ENCODE measurements at places on chromosomes 5 and 9.

GRCh38 chr5:58411372-58411771 lies 48.5 kb downstream of the PLK2 start:
- DNase-seq, result no peak

DNA sequence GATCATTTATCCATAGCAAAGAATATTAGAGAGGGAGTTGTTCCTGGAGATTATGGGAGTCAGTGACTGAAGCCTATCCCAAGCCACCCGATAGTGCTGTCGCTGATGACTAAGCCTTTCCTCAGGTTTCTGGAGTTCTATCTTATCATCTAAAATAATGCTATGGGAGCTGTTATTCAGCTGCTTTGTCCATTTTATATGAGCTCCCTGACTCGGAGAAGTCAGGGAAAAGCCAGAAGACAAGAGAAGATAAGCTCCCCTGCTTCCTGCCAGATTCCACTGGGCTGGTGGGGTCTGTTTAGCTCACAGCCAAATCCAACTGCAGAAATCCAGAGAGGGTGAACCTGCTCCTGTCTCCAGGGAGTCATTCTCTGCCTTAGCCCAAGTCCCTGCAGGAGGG lies 148.2 kb downstream of the DROSHA start:
- DNase-seq, result no peak

DNA sequence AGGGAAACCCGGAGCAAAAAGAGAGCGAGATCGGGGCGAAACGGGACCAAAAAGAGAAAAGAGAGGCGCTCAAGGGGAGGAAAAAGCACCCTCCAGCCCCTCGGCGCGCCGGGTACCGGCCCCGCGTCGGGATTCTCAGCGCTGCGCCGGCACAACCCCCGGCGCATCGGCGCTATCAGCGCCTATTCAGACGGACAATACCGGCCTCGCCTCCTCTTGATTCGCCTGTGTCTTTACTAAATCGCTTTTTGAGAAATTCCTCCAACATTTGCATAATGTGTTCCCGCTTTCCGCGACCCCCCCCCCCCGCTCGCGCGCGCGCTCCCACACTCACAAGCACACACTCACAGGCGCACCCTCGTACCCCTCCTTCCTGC lies 578 bp downstream of the LHX6 start:
- DNase-seq, result no peak

- DNase-seq, result no peak
These were observed 21.6 kb upstream of the C5orf46 start for GRCh38 chr5:147927901-147928300.

- DNase-seq, result no peak
These were observed 72.0 kb upstream of the CKMT2 start for GRCh38 chr5:81161012-81161601.

DNA sequence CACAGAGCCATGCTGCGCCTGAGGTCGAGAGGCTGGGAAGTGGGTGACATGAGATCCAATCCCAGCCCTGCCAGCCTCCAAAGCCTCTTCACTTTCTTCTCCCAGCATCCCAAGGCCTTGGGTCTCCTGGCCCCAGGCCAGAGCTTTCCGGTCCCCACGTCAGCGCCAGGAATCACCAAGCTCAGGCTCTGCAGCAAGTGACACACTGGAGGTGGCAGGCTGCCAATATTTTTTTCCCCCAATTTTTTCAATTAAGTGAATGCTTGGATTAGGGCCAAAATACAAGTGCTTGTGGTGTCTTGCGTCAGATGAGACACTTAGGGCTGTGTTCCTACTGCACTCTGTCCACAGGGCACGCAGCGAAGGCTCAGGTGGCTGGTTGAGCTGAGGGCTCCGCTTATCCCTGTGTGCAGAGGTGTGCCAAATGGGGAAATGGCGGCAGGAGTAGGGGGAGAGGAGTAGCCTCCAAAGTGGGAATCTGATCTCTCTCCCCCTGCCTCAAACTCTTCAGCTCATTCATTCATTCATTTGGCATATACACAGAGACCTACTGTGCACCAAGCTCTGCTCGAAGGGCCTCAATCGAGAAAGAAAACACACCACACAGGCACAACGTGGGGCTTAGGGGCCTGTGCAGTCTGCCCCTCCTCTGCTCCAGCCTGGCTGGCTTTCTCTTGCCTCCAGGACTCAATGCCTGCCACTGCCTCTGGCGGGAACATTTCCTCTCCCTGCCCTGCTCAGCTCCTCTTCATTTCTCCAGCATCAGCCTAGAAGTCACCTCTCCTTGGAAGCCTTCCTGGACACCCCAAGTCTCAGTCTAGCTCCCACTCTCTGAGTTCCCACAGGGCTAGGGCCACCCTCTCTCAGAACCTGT lies 16.6 kb downstream of the SH3PXD2B start:
- no peak for DNase-seq

GRCh38 chr5:73039082-73039481 lies 81.3 kb upstream of the TMEM171 start:
- DNase-seq, result no peak

DNA sequence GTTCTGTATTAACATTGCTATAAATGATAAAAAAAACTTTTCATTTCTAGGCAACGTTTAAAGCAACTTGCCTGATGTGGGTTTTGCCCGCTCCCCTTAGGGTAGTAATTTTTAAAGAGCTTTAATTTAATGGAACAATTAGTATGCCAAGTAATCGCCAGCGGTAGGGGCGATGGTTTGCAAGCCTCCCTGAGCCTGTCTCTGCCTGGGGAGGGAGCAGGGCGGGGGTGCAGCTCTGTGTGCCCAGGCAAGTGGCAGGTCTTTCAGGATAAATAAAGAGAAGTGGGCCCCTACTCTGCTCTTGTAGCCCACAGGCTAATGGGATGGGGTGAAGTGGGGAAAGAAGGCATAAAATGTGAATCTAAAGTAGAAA lies 13.8 kb upstream of the TGFBI start:
- DNase-seq, result no peak

- DNase-seq, result no peak
These were observed 82.3 kb downstream of the DAPK1 start for GRCh38 chr9:87579781-87580541.

DNA sequence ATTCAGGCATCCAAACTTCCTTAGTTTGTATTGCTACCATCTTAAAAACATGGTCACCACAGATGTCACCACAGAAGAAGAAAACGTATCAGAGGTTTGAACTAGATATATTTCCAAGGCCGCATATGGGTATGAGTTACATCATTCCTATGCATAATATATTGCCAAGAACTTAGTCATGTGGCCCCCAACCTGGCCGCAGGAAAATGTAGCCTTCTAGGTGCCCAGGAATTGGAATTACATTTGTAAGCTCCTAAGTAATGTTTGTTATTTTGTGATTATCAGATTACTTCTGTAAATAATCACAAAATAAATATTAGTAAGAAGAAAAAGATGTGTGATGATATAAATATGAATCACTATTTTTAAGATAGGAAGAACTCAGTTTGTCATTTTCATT lies 351.4 kb downstream of the ISL1 start:
- DNase-seq, result no peak

DNA sequence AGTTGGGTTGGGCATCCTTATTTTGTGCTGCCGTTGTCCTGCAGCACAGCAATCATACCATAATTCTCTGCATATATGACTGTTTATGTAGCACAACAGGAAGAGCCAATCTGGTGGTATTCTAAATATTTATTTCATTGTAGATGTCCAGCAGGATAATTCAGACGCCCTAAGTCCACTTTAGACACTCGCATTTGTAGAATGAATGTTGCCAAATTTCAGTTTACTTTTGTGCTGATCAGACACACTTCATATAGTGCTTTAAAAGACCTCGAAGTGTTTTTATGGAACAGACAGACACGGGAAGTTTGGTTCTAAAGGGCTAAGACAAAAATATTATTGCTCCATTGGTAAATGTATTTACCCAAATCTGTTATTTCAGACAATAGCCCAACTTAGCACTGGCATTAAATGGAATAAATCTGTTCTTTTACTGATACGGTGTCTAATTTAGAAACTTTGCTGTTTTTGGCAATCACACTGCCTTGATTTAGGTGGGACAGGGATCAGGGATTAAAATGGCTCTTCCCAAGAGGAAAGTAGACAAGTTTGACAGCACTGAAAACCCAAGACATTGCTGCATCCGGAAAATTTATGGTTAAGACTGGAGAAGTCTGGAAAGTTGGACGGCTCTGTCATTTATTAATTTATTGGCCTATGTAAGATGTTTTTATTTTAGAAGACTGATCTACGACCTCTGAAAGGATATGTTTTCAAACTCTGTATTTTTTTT lies 35.3 kb downstream of the PRDM6 start:
- DNase-seq, result no peak

DNA sequence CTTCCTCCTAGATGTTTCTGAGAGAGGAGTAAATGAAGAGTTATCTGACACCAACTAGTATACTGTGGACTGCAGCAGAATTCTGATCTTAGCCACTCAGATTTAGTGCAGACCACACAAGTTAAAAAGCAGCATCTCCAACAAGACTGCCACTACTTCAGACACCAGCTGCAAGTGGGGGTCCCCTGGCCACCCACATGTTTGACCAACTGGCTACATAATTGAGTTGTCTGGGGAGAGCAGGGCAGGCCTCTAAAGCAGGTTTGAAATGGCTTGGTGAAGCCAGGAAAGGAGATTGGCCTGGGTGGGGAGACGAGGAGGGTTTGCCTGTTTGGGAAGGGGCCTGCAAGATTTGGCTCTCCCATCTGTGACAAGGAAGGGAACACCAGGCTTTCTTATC lies 40.5 kb upstream of the FAM81B start:
- DNase-seq, result no peak

DNA sequence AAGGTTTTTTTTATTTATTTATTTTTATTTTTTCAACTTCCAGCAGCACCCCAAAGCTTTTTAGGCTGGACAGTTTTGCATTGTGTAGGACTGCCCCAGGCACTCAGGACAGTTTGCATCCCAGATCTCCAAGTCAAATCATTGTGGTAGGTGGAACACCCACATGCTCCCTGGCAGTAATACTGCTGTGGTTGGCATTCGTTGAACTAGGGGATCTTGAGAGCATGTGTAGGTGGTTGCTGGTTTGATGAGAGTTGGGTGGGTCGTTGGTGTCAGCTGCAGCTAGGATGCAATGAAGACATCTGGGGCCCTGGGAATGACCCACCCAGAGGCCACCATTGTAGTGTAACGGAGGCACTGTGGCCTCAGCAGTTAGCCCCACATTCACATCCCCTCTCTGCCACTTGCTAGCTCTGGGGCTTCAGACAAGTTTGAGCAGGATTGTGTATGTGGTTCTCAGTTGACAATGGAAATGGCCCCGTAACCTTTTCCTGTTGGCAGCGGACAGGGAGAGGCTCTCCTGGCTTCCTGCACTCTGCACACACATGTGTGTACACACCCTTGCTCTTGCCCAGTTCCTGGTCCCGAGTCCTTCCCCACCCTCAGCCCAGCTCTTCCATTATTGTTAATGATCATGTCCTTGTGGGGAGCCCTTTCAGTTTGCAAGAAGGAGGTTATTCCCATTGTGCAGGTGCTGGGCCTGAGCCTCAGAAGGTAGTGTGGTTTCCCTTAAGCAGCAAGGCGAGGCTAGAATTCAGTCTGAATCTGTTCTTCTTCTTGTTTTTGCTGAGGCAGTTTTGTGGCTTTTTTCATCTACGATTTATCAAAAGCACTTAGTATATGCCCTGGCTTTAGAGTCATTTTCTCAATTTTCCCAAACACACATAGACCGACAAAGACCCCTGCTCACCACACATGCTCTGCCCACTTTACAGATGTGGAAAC lies 46.5 kb downstream of the PPARGC1B start:
- DNase-seq, result no peak

DNA sequence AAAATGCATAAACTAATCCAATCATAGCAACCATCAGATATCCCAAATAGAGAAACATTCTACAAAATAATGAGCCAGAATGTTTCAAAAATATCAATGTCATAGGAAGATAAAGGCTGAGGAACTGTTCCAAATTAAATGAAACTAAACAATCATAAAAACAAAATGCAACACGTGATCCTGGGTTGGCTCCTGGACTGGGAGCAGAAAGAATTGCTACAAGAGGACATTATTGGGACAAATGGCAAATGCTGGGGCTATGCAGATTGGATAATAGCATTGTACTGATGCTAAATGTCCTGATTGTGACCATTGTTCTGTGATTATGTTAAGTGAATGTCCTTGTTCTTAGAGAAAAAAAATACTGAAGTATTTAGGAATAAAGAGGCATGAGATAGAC lies 54.2 kb upstream of the AKNA start:
- DNase-seq, result no peak

DNA sequence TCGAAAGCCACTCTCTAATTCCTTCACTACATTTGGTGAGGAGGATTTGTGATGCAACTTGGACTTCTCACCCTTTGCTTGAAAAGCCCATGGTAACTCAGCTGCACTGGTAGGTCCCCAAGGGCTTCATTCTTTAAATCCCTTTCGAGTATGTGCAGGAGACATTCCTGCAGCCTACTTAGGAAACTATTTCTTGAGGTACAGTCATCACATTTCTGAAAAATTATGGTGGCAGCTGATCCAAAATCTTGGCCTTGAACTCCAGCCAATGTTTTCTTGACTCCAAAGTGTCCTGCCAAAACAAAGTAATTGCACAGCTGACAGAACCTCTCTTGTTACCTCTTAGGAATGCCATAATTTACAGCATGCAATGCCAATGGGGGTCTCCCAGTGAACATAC lies 99.7 kb downstream of the NPR3 start:
- DNase-seq, result no peak

GRCh38 chr9:129497005-129497812 lies 123.7 kb downstream of the C9orf50 start:
- DNase-seq, result no peak

- DNase-seq, result no peak
These were observed 14.1 kb upstream of the C5orf58 start for GRCh38 chr5:170218726-170219125.

DNA sequence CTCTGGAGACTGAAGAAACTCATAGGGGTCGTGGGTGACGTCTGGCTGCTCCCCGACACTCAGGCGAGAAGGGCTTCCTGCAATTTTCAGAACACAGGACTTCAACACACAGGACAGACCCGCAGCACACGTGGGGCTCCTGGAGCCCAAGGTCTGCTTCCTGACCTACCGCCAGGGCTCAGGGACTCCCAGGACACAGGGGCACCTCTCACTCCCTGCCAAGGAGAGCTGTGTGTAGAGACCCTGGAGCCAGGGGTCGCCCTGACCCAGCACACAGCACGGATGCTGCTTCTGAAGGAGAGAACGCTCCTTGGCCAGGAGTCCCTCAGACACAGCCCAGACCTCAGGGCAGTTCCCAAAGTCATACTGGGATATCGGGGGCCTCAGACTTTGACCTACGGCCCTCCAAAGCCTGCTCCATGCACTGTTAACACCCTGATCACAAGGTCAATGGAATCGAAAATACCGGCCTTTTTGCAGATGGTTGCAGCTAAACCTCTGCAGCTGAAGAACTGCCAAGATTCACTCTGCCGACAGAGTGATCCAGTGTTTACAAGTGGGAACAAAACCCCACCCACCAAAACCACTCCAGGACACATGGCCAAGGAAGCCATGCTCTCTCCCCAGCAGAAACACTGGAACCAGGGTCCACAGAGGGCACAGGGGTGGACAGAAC lies 13.8 kb upstream of the ZDHHC11 start:
- DNase-seq, result no peak

- no peak for DNase-seq
These were observed 340.2 kb downstream of the SLCO4C1 start for GRCh38 chr5:101955891-101956290.

- no peak for DNase-seq
These were observed 219.9 kb downstream of the NXNL2 start for GRCh38 chr9:88754886-88755285.

- DNase-seq, result no peak
These were observed 39.5 kb downstream of the CD180 start for GRCh38 chr5:67156976-67157583.
